ENCODE measurements at places on chromosomes 11 and 22. TPM values are rescaled to one million over a fixed set of nuclear protein-coding genes. Genes with fewer than 3 reads are reported as not detected.
A peak's percentile ranks its signal among the peaks of the same experiment; 100 is the strongest.

- H3K36me3 ChIP-seq = no peaks in the 10 kb centered on the region
- no peak for DNase-seq
- H3K4me1 ChIP-seq = no peaks in the 10 kb centered on the region
- H3K27me3 ChIP-seq = no peaks in the 10 kb centered on the region
These were observed 32.0 kb upstream of the CCDC134 start for GRCh38 chr22:41768430-41768829.

GRCh38 chr11:131693756-131694155 is 323.3 kb downstream of the NTM start:
- no peak for DNase-seq
- H3K36me3 ChIP-seq = no peaks in the 10 kb centered on the region
- peaks cover 3% of the 10 kb centered on the region for H3K4me1 ChIP-seq
- no peak overlapping the region for H3K27ac ChIP-seq
- no peak overlapping the region for H3K4me3 ChIP-seq

CHRNA10 gene
- 0.45 TPM for polyA plus RNA-seq

GRCh38 chr11:6755303-6755952 is 16.3 kb downstream of the OR2AG2 start:
- H3K27me3 ChIP-seq = no peaks in the 10 kb centered on the region
- H3K4me1 ChIP-seq = no peaks in the 10 kb centered on the region
- H3K36me3 ChIP-seq = no peaks in the 10 kb centered on the region
- no peak overlapping the region for H3K4me3 ChIP-seq

GRCh38 chr22:30689622-30690021 is 5.1 kb upstream of the OSBP2 start:
- H3K4me3 ChIP-seq = no peak overlapping the region
- no peaks in the 10 kb centered on the region for H3K27me3 ChIP-seq
- H3K36me3 ChIP-seq = no peaks in the 10 kb centered on the region
- H3K4me1 ChIP-seq = no peaks in the 10 kb centered on the region

DNA sequence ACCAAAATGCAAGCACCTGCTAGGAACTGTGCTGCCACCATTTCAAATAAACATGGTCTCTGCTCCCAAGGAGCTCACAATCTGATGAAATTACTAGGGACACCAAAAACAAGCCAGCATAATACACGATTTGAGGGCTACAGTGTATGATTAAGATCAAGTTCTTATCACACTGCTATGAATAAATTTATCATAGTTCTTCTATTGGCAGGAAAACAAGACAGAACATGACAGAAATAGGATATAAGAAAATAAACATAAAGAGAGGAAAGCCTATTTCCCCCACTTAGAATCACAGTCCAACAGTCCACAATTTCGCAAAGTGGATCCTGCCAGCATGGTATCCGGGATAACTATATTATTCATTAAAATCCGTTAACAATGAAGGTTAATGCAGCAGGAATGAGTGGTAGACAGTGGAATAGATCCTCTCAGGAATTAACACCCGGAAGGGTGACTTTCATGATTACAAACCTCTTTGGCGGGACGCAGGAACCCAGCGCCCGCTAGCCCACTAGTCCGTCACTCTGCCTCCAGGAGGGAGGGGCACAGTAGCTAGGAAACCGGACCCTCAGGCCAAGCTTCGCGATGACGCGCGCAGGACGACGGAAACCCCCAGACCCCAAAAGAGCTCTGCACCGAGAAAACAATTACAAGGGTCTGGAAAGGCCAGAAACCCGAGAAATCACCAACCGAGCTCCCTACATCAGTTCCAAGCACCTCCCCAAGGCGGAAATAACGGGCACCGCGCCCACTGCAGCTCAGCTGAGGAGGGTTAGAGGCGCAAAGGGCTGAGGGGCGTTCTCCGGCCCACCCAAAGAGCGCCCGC is 607 bp downstream of the CCDC82 start:
- no peaks in the 10 kb centered on the region for H3K27me3 ChIP-seq
- H3K36me3 ChIP-seq = no peaks in the 10 kb centered on the region
- peak overlapping the region; percentile 64 for H3K4me3 ChIP-seq
- peak; percentile 88 for DNase-seq
- 0 out of 2 replicates have a peak, but pooled peaks cover 11% of the 10 kb centered on the region for H3K4me1 ChIP-seq

CECR2 gene
- 24.2 TPM for polyA plus RNA-seq

- no peak for DNase-seq
- H3K27me3 ChIP-seq = no peaks in the 10 kb centered on the region
- no peak overlapping the region for H3K4me3 ChIP-seq
- no peaks in the 10 kb centered on the region for H3K36me3 ChIP-seq
- no peak overlapping the region for H3K27ac ChIP-seq
These were observed 552.8 kb downstream of the MIAT start for GRCh38 chr22:27210111-27210730.

- no peaks in the 10 kb centered on the region for H3K36me3 ChIP-seq
- H3K4me3 ChIP-seq = no peak overlapping the region
- H3K27ac ChIP-seq = no peak overlapping the region
- peaks cover 28% of the 10 kb centered on the region for H3K4me1 ChIP-seq
These were observed 1.5 kb downstream of the IFITM5 start for GRCh38 chr11:297586-298405.
